ENCODE measurements at places on chromosomes 12 and 14.

DNA sequence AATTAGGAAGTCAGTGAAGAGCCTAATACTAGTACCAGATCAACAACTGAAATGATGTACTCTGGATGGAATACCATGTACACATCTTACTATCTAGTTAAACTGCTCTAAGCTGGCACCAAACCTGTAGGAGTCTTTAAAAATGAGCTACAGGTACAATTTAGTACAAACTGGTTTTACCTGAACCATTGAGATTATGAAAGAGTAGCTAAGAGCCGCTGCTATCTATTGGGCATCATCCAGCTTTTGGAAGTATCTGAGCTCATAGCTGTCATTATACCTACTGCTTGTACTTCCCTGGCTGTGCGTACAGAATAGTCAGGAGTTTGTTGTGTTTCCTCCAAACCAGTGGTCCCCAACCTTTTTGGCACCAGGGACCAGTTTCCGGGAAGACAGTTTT lies 12.4 kb downstream of the TBC1D30 start:
- no peak for DNase-seq

GRCh38 chr12:39003541-39004155 lies 98.3 kb upstream of the CPNE8 start:
- no peak for DNase-seq

DNA sequence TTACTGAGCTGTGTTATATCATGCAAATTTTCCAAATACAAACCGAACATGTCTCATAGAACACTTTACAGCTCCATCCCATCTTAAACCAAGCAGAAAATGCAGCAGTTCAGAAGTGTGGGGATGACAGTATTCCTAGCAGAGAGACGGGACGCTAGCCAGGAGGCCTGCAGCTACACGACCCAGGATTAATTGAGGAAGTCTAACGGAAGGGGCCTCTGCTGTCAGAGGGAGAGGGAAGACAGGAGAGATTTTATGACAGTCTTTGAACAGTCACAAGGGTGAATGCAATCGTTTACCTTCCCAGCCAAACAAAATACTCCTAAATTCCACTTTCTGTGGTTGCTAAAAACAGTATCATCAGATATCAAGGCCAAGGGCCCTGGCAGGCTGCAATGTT lies 261.9 kb downstream of the TMEM132D start:
- no peak for DNase-seq

GRCh38 chr14:59435101-59435500 lies 30.1 kb downstream of the GPR135 start:
- DNase-seq, result no peak

- DNase-seq, result no peak
Observed at GRCh38 chr12:125734137-125734536, 668.9 kb downstream of the AACS start.

DNA sequence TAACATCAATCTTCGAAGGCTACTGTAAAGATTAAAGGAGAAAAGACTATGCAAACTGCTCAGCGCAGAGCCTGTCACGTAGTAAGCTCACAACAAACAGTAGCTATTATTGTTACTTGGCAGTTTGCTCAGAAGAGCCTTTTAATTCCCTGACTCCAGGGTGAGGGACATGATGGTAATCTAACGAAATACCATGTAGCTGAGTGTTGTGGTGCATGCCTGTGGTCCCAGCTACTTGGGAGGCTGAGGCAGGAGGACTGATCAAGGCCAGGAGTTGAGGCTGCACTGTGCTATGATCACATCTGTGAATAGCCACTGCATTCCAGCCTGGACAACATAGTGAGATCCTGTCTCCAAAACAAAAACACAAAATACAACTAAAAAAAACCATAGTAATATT lies 22.8 kb downstream of the HEBP1 start:
- no peak for DNase-seq

DNA sequence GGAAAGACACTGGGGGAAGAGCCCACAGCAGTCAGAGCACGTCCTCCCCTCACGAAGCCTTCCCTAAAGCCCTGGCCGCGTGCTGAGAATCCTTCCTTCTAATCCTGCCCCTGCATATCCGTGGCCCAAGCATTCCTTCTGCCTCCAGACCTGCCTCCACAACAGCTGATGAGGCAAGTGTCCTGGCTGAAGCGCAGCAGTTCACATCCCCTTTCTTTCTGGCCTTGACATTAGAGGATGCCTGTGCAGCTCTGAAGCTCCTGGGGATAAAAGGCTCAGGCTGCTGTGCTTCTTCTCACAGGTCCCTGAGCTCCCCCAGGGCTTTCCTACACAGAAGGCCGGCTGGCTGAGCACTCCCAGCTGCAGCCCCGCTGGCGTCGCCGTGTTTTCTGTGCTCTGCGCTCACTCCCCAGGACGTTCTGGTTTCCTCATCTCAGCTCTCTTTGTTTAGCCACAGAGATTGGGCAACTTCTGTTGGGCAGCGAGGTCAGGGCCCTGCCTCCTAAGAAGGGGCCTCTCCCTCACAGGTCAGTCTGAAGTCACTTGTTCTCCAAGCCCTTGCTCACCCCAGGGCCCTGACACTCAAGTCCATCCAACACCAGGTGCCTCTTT lies 45.8 kb downstream of the NINJ2 start:
- DNase-seq, result no peak

GRCh38 chr12:78402366-78403134 lies 462.0 kb upstream of the SYT1 start:
- DNase-seq, result no peak

DNA sequence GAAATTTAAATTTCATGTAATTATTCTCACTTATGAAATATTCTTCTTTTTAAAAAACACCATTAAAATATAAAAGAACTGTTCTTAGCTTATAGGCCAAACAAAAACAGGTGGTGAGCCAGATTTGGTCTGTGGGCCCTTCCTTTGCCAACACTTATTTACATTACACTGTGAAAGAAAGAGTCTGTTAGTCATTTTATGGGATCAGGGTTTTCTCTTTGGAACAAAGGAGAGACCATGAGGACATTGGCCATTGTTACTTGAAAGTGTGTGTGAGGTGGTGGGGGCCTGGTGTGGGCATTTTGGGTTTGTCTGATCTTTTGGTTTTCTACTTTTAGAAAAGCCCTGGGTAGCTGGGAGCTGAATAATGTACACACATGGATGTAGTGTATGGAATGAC lies 62.7 kb downstream of the TTC6 start:
- no peak for DNase-seq

DNA sequence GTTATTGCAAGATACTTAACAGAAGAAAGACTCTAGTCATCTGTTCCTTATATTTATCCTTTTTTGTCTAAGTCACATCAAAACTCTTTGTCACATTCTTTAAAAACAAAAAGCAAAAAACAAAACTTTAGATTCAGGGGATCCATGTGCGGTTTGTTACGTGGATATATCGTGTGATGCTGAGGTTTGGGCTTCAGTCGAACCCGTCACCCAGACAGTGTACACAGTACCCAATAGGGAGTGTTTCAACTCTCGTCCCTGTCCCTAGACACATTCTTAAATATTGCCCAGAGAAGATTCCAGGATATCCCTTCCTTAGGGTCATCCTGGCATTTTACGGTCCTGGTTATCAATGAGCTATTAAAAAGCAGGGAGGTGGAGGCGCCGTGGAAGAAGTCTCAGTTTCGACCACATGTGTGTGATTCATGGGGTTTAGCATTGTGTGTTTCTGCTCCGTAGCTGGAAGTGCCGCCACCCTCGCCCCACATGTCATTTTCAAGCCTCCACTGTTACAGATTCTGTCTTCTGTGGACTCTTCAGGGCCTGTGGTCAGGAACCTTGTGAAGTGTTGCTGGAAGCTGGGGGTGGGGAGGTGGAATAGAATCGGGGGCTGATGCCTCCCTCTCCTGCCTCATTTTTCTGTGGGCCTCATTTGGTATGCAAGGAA lies 19.9 kb downstream of the CCND2 start:
- DNase-seq, result no peak

DNA sequence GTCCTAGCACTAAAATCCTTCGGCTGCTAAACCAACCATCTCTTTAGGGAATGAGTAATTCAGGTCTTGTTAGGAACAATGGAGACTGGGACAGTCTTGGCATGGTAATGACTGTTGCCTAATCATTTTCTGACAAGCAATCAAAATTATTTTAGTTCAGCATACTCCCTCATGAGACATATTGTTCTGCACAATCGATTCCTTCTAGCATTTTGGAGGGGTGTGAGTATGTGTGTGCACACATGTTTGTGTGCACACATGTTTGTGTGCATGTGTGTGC lies 2.1 kb upstream of the KRT1 start:
- no peak for DNase-seq

GRCh38 chr12:120851444-120851843 lies 52.7 kb downstream of the SPPL3 start:
- DNase-seq, result no peak

GRCh38 chr12:103858953-103859601 lies 18.0 kb upstream of the NT5DC3 start:
- peak; percentile 94 for DNase-seq

DNA sequence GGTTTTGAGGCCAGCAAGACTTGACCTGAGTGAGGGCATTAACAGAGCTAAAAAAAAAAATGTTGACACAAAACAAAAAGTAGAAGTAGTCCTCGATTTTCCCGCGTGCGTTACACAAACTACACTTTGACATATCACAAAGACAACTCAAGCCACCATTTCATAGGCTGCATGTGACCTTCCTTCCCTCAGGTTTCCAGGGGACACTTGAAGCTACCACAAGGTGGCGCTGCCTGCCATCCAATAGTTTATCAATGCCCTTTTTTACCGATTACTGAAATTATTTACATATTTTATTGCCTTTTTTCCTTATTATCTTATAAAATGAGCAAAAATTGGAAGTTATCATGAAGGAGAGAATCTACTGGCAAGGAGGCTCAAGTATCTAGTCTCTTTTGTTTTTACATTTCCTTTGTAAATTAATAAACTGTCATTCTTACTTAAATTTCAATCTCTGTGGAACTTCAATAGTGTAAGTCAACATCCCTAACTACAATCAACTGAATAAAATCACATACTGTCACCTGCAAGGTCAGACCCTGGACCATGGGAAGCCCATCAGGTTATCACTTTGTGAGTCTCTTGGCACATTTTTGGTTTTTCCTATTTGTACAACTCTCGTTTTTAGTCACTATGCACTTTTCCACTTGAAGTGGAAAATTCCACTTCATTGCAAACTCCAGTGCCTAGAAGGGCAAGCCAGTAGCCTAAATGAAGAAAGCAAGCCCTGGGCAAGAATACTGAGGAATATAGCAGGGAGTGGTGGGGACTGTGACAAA lies 84.6 kb upstream of the CPSF6 start:
- peak; percentile 61 for DNase-seq

- DNase-seq, result no peak
Observed at GRCh38 chr14:30240018-30240417, 312.4 kb upstream of the PRKD1 start.

- DNase-seq, result no peak
Observed at GRCh38 chr12:9961106-9961505, 10.1 kb upstream of the CLEC12A start.

DNA sequence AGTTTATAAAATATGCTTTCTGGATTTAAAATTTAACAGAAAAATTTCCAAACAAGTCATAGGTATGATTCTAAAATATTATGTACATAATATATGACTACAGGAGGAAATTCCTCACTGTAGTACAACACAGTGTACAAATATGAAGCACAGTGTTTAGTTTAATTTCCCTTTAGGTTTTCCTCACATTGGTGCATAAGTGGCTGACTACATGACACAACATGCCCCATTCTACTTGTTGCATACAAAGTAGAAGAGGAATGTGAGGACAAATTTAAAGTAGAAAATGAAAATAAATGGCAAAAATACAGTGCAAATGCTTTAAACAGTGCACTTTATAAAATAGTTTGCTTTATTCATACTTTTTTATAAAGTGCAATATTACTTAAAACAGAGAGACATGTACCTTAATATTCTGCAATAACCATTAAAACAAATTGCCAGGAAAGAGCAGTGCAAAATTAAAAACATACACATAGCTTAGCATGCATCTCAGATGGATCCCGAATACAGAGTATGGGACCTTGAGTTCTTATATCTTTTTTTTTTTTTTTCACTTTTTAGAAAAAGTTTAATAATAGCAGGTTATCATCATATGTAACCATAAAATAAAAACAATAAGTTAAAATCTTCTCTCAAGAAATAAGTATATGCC lies 54.8 kb upstream of the TTC7B start:
- DNase-seq, result no peak

GRCh38 chr12:13163868-13164635 lies 32.5 kb upstream of the EMP1 start:
- DNase-seq, result no peak

DNA sequence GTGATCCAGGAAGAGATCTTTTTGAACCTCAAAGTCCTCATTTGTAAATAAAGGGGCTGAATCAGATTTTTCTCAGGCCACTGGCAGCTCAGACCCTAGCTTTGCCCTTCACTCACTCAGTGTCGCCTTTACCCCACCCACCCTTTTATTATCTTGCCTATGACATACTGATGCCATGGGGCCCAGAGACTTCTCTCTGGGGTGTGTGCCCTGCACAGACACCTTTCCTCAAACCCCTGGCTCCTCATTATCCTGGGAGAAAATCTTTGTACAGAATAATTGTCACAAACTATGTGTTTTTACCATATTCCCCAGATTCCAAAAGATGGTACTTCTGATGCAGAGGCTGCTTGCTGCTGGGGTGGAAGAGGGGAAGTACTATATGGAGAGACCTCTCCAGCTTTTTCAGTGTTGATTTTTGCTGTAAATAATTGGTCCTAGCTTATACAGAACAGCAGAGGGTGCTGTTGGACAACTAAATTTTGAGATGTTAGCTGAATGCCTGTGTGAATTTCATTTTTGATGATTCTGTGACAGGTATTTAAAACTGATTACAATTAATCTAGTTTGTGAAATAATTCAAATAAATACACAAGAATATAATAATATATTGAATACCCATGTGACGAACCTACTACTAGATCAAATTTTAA lies 53.9 kb upstream of the DCD start:
- DNase-seq, result peak; percentile 45

DNA sequence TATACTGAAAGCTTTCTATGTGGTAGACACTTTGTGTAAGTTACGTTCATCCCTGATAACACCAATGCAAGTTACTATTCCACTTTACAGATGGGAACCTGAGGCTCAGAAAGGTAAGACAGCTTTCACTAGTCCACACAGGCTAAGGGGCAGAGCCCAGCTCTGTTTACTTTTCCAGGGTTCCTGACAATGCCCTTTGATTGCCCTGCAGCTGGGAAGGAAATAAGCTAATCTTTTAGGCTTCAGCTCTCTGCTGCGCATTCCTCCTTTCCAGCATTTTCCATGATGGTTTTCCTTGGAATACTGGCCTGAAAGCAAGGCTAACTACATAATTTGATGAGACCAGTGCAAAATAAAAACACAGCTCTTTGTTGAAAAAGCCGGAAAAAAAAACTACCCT lies 185.7 kb upstream of the BTG1 start:
- DNase-seq, result no peak

DNA sequence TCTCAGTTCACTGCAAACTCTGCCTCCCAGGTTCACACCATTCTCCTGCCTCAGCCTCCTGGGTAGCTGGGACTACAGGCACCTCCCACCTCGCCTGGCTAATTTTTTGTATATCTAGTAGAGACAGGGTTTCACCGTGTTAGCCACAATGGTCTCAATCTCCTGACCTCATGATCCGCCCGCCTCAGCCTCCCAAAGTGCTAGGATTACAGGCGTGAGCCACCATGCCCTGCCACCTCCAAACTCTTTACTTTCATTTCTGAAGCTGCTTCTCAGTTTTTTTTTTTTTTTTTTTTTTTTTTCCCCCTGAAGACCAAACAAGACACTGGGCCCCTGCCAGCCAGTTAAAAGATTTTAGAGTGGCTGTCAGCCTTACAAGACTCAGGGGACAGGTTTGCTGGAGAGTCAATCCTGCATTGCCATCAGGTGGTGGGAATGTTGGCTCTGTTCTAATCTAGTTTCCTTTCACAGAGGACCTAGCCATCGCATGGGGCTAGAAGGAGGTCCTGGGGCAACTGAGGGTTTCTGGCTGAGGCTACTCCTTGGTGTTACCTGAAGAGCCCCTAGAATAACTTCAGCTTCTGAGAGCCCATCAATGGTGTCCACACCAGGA lies 37.4 kb upstream of the HIGD1C start:
- DNase-seq, result no peak
